ENCODE measurements at places on chromosomes 4 and X. TPM values are rescaled to one million over a fixed set of nuclear protein-coding genes. Genes with fewer than 3 reads are reported as not detected.

DNA sequence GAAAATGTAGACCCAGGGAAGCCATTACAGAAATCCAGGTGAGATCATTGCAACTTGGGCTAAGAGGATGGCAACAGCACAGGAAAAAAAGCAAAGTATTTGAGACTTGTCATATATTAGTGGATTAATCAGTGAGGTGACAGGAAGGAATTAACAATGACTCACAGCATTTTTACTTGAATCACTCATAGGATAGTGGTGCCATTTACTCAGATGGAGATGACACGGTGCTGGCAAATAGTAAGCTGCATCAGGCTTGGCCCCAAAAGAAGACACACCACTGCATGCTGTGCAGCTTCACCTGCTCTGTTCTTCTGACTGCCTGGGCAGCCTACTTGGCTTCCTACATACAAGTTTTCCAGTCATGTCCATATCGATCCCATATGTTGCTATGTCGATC, 144.8 kb downstream of the FRYL start:
- no peak overlapping the region for H3K4me3 ChIP-seq

DNA sequence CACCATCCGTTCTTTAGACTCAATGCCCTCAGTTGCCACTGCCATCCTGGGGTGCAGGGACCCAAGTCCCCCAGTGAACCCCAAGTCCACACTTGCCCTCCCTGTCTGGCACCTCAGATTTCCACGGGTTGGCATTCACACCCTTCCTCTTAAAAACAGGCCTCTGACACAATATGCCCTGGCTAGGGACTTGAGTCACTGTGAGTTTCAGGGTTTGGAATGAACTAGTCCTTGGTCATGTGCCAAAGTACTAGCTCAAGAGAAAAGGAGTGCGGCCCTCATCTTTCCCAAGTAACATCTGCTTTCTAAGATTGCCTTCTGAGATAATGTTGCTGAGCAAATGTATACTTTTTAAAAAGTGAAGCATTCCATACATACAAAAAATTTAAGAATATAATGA, 134.0 kb downstream of the MID1 start:
- no peaks in the 10 kb centered on the region for H3K36me3 ChIP-seq
- no peak overlapping the region for H3K4me3 ChIP-seq
- no peaks in the 10 kb centered on the region for H3K27me3 ChIP-seq
- DNase-seq: no peak
- H3K4me1 ChIP-seq: peaks cover 2% of the 10 kb centered on the region

- no peak overlapping the region for H3K27ac ChIP-seq
- H3K27me3 ChIP-seq: no peaks in the 10 kb centered on the region
Observed at GRCh38 chr4:27685091-27685490, 824.5 kb downstream of the STIM2 start.

GRCh38 chr4:189046642-189047041, 894.0 kb upstream of the FRG1 start:
- H3K27ac ChIP-seq: no peak overlapping the region
- no peak overlapping the region for H3K4me3 ChIP-seq
- no peaks in the 10 kb centered on the region for H3K36me3 ChIP-seq
- H3K4me1 ChIP-seq: no peaks in the 10 kb centered on the region
- H3K27me3 ChIP-seq: no peaks in the 10 kb centered on the region

GRCh38 chr4:29310252-29310651, 1409.9 kb upstream of the PCDH7 start:
- H3K27ac ChIP-seq: no peak overlapping the region
- peaks cover 3% of the 10 kb centered on the region for H3K27me3 ChIP-seq
- H3K36me3 ChIP-seq: no peaks in the 10 kb centered on the region
- no peak overlapping the region for H3K4me3 ChIP-seq
- DNase-seq: no peak

GRCh38 chr4:146095091-146095690, 80.3 kb upstream of the LSM6 start:
- no peak for DNase-seq
- no peaks in the 10 kb centered on the region for H3K4me1 ChIP-seq
- no peak overlapping the region for H3K27ac ChIP-seq
- no peaks in the 10 kb centered on the region for H3K36me3 ChIP-seq

DNA sequence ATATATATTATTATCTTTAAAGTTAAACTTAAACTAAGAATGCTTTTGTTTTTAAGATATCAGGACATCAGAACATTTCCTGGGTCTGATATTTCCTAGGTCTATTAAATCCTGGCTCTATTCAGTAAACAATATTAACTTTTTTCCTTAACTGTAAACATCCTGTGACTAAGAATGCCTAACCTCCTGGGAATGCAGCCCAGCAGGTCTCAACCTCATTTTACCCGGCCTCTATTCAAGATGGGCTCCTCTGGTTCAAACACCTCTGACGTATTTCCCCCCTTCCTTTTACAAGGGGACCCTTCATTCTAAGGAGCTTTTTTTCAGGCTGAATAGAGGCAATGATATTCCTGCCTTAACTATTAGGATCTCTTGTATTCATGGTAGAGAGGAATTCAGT, 35.8 kb upstream of the DYNLT3 start:
- DNase-seq: no peak
- no peak overlapping the region for H3K4me3 ChIP-seq
- no peak overlapping the region for H3K27ac ChIP-seq
- no peaks in the 10 kb centered on the region for H3K27me3 ChIP-seq
- H3K36me3 ChIP-seq: no peaks in the 10 kb centered on the region

DNA sequence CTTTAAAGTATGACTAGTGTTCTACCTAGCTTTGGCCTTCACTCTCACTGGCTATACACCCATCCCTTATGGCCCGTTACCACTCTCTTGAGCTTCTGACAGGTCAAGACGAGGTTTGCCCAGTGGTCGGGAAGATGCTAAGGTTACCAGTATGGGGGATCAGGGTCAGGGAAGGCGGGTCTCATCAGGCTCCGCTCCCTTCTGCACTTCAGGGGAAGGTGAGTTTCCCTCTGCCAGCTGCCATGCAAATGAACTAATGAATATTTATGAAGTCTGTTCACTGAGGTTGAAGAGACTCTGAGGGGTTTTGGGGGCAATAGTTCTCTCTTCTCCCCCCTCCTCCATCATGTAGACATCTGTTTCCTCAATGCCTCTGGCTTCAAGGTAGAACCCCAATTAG, 6.6 kb downstream of the EFNB1 start:
- H3K27ac ChIP-seq: no peak overlapping the region
- H3K4me1 ChIP-seq: peaks cover 7% of the 10 kb centered on the region
- no peaks in the 10 kb centered on the region for H3K36me3 ChIP-seq
- no peak for DNase-seq

DNA sequence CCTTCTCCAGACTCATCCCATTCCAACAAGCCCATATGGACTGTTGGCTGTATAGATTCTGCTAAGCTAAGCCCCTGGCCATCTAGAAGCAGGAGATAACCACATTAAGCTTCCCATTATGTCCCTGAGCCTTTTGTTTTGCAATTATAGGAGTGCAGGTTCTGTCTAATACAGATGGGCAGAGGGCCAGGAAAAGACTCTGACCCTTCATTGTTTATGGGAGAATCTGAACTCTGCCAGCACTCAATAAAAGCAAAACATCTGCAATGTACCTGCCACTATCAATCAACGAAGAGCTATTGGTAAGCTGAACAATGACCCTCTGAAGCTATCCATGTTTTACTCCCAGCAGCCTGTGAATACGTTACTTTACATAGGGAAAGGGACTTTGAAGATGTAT, 207.3 kb upstream of the CLNK start:
- no peak overlapping the region for H3K4me3 ChIP-seq
- peaks cover 1% of the 10 kb centered on the region for H3K4me1 ChIP-seq
- no peaks in the 10 kb centered on the region for H3K36me3 ChIP-seq
- DNase-seq: no peak
- H3K27ac ChIP-seq: no peak overlapping the region

GRCh38 chrX:93868289-93868965, 194.4 kb downstream of the FAM133A start:
- no peak for DNase-seq
- no peak overlapping the region for H3K27ac ChIP-seq
- no peak overlapping the region for H3K4me3 ChIP-seq
- no peaks in the 10 kb centered on the region for H3K27me3 ChIP-seq

GRCh38 chr4:153612878-153613277, 71.2 kb upstream of the TLR2 start:
- peaks cover 17% of the 10 kb centered on the region for H3K36me3 ChIP-seq
- H3K4me1 ChIP-seq: no peaks in the 10 kb centered on the region
- H3K4me3 ChIP-seq: no peak overlapping the region
- H3K27ac ChIP-seq: no peak overlapping the region

BBS12 gene
- total RNA-seq: 2.8 TPM

TAF7L gene
- 0.25 TPM for total RNA-seq

SLC9B2 gene
- total RNA-seq: 14.4 TPM

NOX1 gene
- total RNA-seq: not detected

DNAAF6 gene
- total RNA-seq: not detected

RBMX2 gene
- total RNA-seq: 24.3 TPM

CFAP47 gene
- total RNA-seq: 0.17 TPM

ZFP92 gene
- total RNA-seq: 0.07 TPM

SLC6A8 gene
- 108 TPM for total RNA-seq

Measured in glutamatergic neuron (in vitro differentiated cells).